Effector CD8-positive, alpha-beta T cell (primary cell): ENCODE measurements at places on chromosomes 7 and 10.

DNA sequence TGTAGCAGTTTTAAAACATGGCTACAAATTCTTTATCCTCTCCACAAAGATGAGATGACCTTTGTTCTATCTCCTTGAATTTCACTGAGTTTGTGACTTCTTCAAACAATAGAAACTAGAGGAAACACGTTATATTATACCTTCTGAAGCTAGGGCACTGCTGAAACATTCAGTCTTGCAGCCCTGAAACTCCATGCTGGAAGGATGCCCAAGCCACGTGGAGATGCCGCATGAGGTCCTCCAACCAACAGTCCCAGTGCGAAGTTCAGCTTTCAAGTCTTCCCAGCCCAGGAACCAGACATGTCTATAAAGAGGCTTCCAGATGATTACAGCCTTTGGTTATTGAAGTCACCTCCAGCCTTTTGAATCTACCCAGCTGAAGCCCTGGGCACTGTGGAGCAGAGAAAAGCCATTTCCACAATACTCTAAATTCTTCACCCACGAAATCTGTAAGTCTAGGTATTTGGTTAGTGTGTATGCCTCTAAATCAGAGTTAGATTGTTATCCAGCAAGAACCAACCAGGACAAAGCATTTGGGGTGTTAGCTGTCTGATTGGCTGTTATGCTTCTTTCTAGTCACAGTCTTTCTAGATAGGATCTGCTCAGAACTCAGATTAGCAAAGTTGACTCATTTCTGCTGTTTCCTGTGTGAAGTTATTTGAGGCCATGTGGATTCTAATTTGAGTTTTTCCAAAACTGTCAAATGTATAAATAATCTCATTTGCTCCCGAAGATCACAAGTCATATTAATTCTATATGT is 186.5 kb upstream of the TMEM72 start:
- no peak for DNase-seq

DNA sequence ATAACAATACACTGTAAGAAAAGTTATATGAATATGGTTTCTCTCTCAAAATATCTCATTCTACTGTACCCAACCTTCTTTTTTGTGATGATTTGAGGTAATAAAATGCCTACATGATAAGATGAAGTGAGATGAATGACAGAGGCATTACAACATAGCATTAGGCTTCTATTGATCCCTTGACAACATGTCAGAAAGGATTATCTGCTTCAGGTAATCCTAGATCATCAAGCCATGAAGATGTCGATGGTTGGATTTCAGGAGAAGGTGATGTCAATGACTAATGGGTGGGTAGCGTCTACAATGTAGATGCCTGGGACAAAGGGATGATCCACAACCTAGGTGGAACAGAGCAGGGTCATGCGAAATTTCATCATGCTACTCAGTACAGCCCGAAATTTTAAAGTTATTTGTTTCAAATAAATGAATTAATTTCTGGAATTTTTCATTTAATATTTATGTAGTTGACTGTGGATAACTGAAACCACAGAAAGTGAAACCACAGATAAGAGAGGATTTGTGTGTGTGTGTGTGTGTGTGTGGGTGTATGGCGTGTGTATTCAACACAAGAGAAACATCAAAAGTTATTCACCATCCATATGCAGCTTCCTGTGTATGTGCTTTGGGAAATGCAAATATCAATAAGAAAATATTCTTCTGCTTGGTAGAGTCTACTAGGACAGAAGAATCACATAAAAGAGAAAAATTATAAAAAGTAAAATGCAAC is 77.0 kb downstream of the MAGI2 start:
- DNase-seq: no peak

DNA sequence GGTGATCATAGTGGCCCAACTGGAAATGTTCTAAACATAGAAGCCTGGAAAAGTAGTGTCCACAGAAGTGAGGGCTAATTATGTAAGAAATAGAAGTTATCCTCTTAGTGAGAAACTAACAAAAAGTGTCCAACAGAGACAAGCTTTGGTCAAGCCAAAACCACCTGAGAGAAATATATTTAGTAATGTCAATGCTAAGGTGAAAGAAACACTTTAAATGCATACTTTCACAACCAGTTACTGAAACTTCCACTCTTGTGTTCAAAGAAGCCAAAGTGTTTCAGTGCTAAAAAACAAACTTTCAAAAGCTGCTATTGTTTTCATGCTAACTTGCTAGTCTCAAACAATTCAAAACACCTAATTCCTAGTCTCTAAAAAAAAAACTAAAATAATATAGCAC is 18.1 kb downstream of the RAB11FIP2 start:
- DNase-seq: no peak

GRCh38 chr7:76316984-76317781 is 14.7 kb downstream of the HSPB1 start:
- DNase-seq: no peak

GRCh38 chr7:20514364-20514763 is 101.1 kb upstream of the ABCB5 start:
- DNase-seq: no peak
